ENCODE measurements at places on chromosomes 2 and 18.

DNA sequence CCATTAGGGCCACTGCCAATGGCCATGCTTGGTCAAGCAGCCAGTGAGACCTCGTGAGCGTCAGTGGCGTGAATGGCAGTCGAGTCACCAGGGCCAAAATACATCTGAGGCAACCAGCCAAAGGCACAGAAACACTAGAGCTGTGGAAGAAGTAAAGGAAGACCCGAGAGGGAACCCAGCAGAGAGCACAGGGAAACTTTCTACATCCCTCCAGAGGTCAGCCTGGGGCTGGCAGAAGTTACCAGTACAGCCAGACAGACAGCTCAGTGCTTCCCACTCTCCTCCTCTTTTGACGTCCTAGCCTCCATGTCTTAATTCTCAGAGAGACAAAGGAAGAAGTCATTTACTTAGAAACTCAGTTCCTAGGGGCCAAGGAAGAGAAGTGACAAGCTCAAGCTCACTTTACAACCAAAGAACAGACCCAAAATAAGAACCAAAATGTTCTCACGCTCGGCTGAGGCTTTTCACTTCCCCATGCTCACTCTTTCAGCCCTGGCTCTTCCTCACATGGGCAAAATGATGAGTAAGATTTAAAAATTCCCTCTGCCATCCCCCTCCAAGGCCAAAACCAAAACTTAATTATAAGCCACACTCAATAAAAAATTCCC is 8.7 kb downstream of the CYRIA start:
- no peak overlapping the region for H3K27ac ChIP-seq
- H3K4me3 ChIP-seq, result no peak overlapping the region
- H3K4me1 ChIP-seq, result no peaks in the 10 kb centered on the region
- H3K27me3 ChIP-seq, result peaks cover 9% of the 10 kb centered on the region

DNA sequence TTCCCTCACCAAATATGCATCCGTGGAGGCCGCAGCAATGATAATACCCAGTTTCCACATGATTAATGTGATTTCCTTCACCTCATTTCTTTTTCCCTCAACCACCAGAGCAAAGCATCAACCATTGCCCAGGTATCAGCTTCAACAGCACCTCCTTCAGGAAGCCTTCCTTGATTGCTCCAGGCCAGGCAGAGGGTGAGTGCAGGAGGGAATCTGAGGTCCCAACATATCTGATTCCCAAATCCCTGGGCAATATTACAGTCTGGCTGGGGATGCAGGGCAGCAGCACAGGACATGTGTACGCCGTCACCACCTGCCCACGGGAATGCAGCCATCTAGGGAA is 142.4 kb upstream of the MYCN start:
- DNase-seq, result no peak
- H3K4me3 ChIP-seq, result no peak overlapping the region
- no peaks in the 10 kb centered on the region for H3K36me3 ChIP-seq
- no peak overlapping the region for H3K27ac ChIP-seq

GRCh38 chr18:28108814-28109213 is 68.1 kb downstream of the CDH2 start:
- no peaks in the 10 kb centered on the region for H3K27me3 ChIP-seq
- no peak overlapping the region for H3K27ac ChIP-seq
- no peaks in the 10 kb centered on the region for H3K4me1 ChIP-seq
- no peak overlapping the region for H3K4me3 ChIP-seq
- H3K36me3 ChIP-seq, result no peaks in the 10 kb centered on the region

- H3K36me3 ChIP-seq, result no peaks in the 10 kb centered on the region
- DNase-seq, result no peak
- no peak overlapping the region for H3K27ac ChIP-seq
- no peak overlapping the region for H3K4me3 ChIP-seq
Observed at GRCh38 chr18:65704046-65704445, 46.8 kb upstream of the CDH7 start.

DNA sequence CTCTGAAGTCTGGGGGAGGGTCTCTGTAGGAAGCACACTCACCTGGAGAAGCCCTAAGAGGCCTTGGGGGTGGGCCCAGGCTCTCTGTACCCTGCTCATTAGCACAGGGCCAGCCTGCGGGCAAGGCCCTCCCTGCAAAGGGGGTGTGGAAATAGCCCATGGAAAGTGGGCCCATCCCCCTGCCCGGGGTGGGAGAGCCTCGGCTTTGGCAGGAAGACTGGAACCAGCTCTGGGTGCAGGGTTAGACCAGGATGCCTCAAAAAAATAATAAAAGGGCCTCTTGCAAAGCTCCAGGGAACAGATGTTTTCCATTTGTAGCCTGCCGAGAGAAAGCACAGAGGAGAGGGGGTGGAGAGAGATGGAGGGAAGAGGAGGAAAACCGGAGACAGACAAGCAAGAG is 98.7 kb downstream of the STPG4 start:
- H3K27me3 ChIP-seq, result no peaks in the 10 kb centered on the region
- DNase-seq, result no peak
- H3K27ac ChIP-seq, result no peak overlapping the region
- peaks cover 16% of the 10 kb centered on the region for H3K36me3 ChIP-seq
- H3K4me3 ChIP-seq, result no peak overlapping the region

DNA sequence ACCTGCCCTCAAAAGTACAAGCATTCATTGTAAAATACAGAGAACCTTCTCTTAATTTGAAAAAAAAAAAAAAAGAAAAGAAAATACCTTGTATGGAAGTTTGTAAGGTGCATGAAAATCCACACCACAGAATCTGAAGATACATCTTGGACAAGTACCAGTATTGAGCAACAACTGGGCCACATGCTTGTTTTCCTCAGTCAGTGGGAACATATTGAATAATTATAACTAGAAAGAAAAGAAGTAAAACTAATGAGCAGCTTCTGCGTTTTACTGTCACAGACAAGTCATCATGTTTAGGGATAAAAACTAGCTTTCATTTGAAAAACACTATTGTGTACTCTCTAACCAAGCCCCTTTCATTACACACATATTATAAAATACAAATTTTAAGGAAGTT is 5.8 kb upstream of the PEX13 start:
- no peaks in the 10 kb centered on the region for H3K27me3 ChIP-seq
- H3K4me1 ChIP-seq, result peaks cover 28% of the 10 kb centered on the region

DNA sequence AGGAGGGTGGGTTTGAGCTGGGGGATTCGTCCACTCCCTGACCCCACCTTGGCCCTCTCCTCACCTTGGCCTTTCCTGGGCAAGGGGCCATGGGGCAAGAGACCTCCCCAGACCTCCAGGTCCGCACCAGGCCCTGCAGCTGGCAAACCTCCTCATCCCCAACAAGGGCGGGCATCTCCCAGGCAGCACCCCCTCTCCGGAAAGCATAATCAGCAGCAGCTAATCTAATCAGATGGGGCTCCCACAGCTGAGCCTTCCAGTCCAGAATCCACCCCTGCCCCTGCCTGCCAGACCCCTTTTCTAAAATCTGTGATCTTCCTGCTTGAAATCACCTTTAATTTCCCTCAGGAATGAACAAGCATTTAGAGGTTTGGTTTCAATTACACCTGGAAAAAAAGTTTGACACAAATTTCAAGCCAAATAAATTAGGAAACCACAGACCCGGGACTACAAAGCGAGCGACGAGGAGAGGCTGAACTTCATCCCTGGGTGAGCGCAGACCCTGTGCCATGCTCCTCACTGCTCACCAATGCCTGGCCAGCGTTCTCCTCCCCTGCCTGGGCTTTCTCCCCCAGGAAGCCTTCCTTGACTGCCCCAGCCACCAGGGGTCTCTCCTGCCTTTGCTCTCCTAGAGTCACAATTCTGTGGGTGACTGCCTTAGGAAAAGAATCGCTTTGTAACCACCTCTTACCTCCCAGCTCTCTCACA is 143.0 kb upstream of the MYCN start:
- no peak overlapping the region for H3K27ac ChIP-seq
- DNase-seq, result no peak
- no peaks in the 10 kb centered on the region for H3K36me3 ChIP-seq
- H3K4me3 ChIP-seq, result no peak overlapping the region
- no peaks in the 10 kb centered on the region for H3K27me3 ChIP-seq

DNA sequence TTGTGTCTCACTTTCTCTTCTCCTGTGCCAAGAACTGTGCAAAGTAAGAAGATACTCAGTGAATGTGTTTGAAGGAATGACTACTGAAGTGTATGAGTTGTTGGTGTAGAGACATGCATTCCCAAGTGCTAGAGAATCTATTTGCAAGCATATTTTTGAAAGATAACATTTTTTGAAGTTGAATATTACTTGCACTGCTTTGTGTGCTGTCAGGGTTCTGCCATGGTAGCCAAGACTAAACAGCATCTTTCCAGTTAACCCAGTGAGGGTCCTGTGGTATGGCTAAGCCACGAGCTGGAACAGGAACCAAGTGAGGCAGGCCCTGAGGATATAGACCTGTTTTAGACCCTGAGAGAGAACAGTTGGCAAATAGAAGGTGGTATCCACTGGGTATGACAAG is 35.2 kb upstream of the EFEMP1 start:
- no peak for DNase-seq
- H3K27me3 ChIP-seq, result no peaks in the 10 kb centered on the region
- no peaks in the 10 kb centered on the region for H3K36me3 ChIP-seq

DNA sequence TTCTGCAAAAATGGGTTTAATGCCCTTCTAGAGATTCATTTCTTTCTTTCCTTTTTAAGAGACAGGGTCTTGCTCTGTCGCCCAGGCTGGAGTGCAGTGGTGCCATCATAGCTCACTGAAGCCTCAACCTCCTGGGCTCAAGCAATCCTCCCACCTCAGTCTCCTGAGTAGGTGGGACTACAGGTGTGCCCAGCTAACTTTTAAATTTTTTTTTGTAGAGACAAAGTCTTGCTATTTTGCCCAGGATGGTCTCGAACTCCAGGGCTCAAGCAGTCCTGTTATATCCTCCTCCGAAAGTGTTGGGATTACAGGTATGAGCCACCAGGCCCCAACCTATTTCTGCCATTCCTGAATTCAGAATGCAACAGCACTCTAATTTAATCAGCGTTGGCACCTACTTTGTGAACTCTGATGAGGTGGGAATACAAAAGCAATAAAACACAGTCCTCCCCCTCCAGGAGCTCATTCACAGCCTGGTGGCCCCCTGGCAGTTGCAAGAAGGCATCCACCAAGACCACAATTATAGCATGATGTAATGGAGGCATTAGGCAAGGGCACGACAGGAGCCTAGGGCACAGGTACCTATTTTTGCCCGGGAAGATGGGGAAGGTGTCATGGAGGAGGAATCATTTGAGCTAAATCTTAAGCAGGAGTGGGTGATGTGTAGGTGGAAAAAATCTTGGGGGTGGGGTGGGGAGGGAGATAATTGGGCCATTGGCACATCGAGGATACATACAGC is 5.1 kb downstream of the RHOB start:
- H3K4me3 ChIP-seq, result no peak overlapping the region
- H3K4me1 ChIP-seq, result peaks cover 8% of the 10 kb centered on the region
- H3K27me3 ChIP-seq, result peaks cover 34% of the 10 kb centered on the region
- no peak overlapping the region for H3K27ac ChIP-seq
- no peak for DNase-seq

- H3K27ac ChIP-seq, result no peak overlapping the region
- H3K4me1 ChIP-seq, result no peaks in the 10 kb centered on the region
- H3K36me3 ChIP-seq, result no peaks in the 10 kb centered on the region
- no peak for DNase-seq
- peaks cover 52% of the 10 kb centered on the region for H3K27me3 ChIP-seq
Observed at GRCh38 chr2:176234156-176234555, 35.1 kb upstream of the MTX2 start.

DNA sequence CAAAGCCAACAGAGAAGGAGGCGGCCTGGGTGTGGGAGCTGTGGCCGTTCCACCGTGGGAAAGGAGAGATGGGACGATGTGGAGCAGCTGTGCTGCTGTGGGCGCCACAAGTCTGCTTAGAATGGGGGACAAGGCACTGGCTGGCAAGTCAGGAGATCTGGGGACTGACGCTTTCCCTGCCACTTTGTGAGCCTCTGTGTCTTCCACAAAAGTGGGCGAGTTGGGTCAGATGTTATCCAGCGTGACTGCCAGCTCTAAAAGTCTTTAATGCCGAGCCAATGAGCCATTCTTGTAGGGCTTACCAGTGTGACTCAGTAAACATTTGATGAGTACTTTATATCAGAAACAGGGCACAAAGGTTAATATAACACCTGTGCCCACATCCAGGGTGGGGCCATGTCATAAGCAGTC is 113.6 kb upstream of the MGAT5 start:
- H3K4me3 ChIP-seq, result no peak overlapping the region
- no peak overlapping the region for H3K27ac ChIP-seq
- peaks cover 55% of the 10 kb centered on the region for H3K4me1 ChIP-seq
- peaks cover 25% of the 10 kb centered on the region for H3K36me3 ChIP-seq

GRCh38 chr2:100380681-100381080 is 36.8 kb downstream of the CHST10 start:
- no peaks in the 10 kb centered on the region for H3K27me3 ChIP-seq
- DNase-seq, result no peak
- no peaks in the 10 kb centered on the region for H3K36me3 ChIP-seq
- peaks cover 4% of the 10 kb centered on the region for H3K4me1 ChIP-seq

- DNase-seq, result no peak
- peaks cover 3% of the 10 kb centered on the region for H3K4me1 ChIP-seq
- no peak overlapping the region for H3K27ac ChIP-seq
- no peak overlapping the region for H3K4me3 ChIP-seq
- peaks cover 31% of the 10 kb centered on the region for H3K36me3 ChIP-seq
- H3K27me3 ChIP-seq, result no peaks in the 10 kb centered on the region
Observed at GRCh38 chr2:65019675-65020195, 30.5 kb downstream of the SLC1A4 start.

DNA sequence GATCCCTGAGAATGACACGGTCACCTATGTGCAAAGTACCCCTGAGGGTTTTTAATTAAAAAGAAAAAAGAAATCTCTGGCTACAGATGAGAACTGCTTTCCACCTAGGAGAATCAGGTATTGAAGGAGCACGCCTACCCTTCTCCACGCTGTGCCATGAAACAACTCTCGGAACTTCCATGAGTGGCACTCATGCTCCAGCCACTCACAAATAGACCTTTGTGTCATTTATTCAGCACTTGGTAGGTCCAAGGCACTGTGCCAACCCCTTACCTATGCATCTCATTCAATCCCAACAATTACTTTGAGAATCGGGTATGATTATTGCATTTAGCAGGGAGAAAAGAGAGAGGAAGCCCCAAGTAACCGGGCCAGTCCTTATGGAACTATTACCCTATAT is 44.9 kb upstream of the TTC39C start:
- H3K4me1 ChIP-seq, result peaks cover 65% of the 10 kb centered on the region
- H3K36me3 ChIP-seq, result peaks cover 7% of the 10 kb centered on the region
- no peaks in the 10 kb centered on the region for H3K27me3 ChIP-seq
- no peak overlapping the region for H3K27ac ChIP-seq
- no peak for DNase-seq
- H3K4me3 ChIP-seq, result no peak overlapping the region

Measured in activated naive CD8-positive, alpha-beta T cell treated with anti-CD3 and anti-CD28 coated beads for 36 hours (primary cell).